ENCODE measurements at places on chromosomes 5 and 9. TPM values are rescaled to one million over a fixed set of nuclear protein-coding genes. Genes with fewer than 3 reads are reported as not detected.
A peak's percentile ranks its signal among the peaks of the same experiment; 100 is the strongest.

GRCh38 chr9:109442716-109443115 is 55.4 kb downstream of the PTPN3 start:
- no peak for DNase-seq
- no peak overlapping the region for H3K27ac ChIP-seq
- H3K36me3 ChIP-seq: no peaks in the 10 kb centered on the region
- no peaks in the 10 kb centered on the region for H3K4me1 ChIP-seq

DNA sequence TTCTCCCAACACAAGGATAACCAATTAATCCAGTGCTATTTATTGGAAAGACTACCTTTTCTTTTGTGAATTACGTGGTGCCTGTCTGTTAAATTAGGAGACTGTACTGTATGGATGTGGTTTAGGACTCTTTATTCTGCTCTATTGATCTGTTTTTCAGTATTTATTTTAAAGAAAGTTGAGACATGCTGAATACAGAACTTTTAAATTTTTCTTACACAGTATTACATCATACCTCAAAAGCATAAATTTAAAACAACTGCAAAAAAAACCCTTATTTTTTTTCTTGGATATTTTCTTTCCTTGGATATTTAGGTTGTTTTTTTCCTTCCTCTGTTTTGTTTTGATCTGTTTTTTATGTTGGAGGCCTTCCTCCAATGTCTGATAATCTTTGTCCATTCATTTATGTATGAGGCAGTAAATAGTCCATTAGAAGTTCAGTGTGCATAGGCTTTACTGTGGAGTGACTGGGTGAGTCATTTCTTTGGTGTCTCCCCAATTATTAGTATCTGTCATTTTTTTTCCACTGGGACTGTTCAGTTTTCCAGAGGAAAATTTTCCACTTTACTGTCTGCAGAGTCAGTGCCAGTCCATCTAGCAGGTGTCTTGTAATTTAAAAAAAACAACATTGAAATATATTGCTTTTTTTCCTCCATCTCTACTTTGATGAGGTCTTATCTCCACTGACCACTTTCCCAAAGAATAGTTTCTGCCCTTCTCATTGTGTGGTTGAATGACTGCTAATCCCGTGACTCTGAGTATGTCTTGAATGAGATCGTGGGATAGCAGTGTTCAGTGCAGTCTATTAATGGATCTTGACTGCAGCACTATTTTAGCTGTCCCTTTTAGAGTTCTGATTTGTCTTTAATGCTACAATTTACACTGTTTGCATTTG is 15.2 kb downstream of the CYSTM1 start:
- H3K27me3 ChIP-seq: no peaks in the 10 kb centered on the region
- DNase-seq: no peak
- no peak overlapping the region for H3K4me3 ChIP-seq
- no peaks in the 10 kb centered on the region for H3K4me1 ChIP-seq

GRCh38 chr5:83099001-83099400 is 21.7 kb downstream of the XRCC4 start:
- H3K27ac ChIP-seq: no peak overlapping the region
- no peaks in the 10 kb centered on the region for H3K4me1 ChIP-seq
- H3K27me3 ChIP-seq: no peaks in the 10 kb centered on the region

DNA sequence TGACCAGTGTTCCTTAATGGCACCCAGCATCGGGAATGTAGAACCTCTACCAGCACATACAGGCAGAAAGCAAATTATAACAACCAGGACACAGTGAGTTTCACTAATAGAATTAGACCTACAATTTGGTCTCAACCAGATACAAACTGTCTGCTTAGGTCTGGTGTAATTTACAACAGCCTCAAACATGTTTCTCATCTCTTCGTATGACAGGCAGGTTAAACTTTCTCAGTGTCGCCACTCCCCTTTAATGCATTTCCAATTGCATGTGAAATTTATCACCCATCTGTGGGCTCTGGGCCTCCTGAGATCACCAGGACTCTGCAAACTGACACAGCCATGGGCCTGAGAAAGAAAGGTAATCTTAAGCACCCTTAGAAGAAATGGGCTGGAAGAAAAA is 218.7 kb downstream of the DCP2 start:
- no peak overlapping the region for H3K4me3 ChIP-seq
- no peaks in the 10 kb centered on the region for H3K36me3 ChIP-seq
- no peak for DNase-seq
- no peaks in the 10 kb centered on the region for H3K27me3 ChIP-seq
- H3K4me1 ChIP-seq: no peaks in the 10 kb centered on the region

DNA sequence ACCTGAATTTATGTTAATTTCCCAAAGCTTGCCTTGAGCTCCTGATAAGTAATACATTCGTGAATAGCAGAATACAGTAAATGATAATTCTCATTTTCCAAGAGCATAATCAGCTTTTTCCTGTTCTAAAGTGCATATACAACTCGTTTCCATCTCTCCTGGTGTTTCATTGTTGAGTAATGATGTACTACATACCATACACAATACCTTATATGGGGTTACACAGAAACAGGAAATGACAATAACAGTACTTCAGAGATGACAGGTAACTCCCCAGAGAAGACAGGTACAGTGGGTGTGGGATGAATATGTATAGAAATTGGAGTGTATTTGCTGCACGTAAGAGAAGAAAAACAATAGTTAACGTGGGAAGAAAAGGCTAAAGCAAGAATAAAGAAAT is 287.1 kb downstream of the TENT4A start:
- H3K4me1 ChIP-seq: no peaks in the 10 kb centered on the region
- H3K27me3 ChIP-seq: no peaks in the 10 kb centered on the region
- H3K27ac ChIP-seq: no peak overlapping the region
- DNase-seq: no peak
- H3K36me3 ChIP-seq: no peaks in the 10 kb centered on the region

DNA sequence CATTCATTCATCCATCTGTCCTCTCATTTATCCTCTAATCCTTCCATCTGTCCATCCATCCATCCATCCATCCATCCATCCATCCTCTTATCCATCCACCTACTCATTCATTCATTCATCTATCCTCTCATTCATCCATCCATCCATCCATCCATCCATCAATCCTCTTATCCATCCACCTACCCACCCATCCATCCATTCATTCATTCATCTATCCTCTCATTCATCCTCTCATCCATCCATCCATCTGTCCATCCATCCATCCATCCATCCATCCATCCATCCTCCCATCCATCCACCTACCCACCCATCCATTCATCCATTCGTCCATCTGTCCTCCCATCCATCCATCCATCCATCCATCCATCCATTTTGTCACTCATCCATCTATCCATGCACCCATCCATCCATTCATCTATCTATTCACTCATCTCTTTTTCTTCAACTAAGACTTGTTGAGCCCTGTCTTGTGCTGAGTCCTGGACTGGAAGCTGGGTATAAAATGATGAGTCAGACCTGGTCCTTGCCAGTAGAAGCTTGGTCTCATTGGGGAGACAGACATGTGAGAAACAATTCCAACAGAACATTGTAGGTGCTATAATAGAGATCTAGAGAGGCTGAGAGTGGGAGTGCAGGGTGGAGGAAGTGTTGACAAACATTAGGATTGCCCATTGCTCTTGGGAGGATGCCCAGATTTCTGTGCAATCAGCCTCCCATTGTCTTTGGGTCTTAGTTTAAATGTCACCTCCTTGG is 55.0 kb upstream of the IER5L start:
- H3K36me3 ChIP-seq: no peaks in the 10 kb centered on the region
- H3K4me3 ChIP-seq: no peak overlapping the region
- DNase-seq: no peak
- no peaks in the 10 kb centered on the region for H3K4me1 ChIP-seq
- no peak overlapping the region for H3K27ac ChIP-seq

GRCh38 chr5:53430618-53431252 is 49.7 kb upstream of the FST start:
- no peaks in the 10 kb centered on the region for H3K36me3 ChIP-seq
- no peak for DNase-seq
- no peaks in the 10 kb centered on the region for H3K27me3 ChIP-seq
- H3K4me1 ChIP-seq: no peaks in the 10 kb centered on the region
- H3K27ac ChIP-seq: no peak overlapping the region

GRCh38 chr9:126471084-126471624 is 142.6 kb upstream of the LMX1B start:
- H3K4me3 ChIP-seq: no peak overlapping the region
- no peaks in the 10 kb centered on the region for H3K4me1 ChIP-seq
- no peak overlapping the region for H3K27ac ChIP-seq
- no peaks in the 10 kb centered on the region for H3K27me3 ChIP-seq
- no peaks in the 10 kb centered on the region for H3K36me3 ChIP-seq
- no peak for DNase-seq

GRCh38 chr9:105637787-105638395 is 24.4 kb upstream of the TAL2 start:
- H3K36me3 ChIP-seq: no peaks in the 10 kb centered on the region
- H3K4me1 ChIP-seq: no peaks in the 10 kb centered on the region
- no peak overlapping the region for H3K4me3 ChIP-seq
- no peak for DNase-seq
- no peak overlapping the region for H3K27ac ChIP-seq

- peak overlapping the region; percentile 42 for H3K4me3 ChIP-seq
- H3K4me1 ChIP-seq: no peaks in the 10 kb centered on the region
- H3K27me3 ChIP-seq: no peaks in the 10 kb centered on the region
- DNase-seq: peak; percentile 77
Measured at GRCh38 chr9:132800038-132800648, 77.9 kb downstream of the AK8 start.

TMEM215 gene
- total RNA-seq: not detected

KIF3A gene
- 11.5 TPM for total RNA-seq

CTXN3 gene
- total RNA-seq: not detected

SHLD3 gene
- total RNA-seq: 5.1 TPM

TXNDC8 gene
- total RNA-seq: not detected

Data from breast epithelium (tissue), 4 donors.